ENCODE measurements at places on chromosomes 6 and 20.
A peak's percentile ranks its signal among the peaks of the same experiment; 100 is the strongest.

- no peaks in the 10 kb centered on the region for H3K27me3 ChIP-seq
- H3K27ac ChIP-seq, result peak overlapping the region; percentile 71
- no peak for DNase-seq
- H3K4me1 ChIP-seq, result peaks cover 8% of the 10 kb centered on the region
Measured at GRCh38 chr20:34075647-34076046, 36.4 kb downstream of the EIF2S2 start.

GRCh38 chr20:53706466-53707370, 113.1 kb upstream of the ZNF217 start:
- peaks cover 55% of the 10 kb centered on the region for H3K4me1 ChIP-seq
- DNase-seq, result no peak
- H3K4me3 ChIP-seq, result peak overlapping the region; percentile 82
- H3K36me3 ChIP-seq, result no peaks in the 10 kb centered on the region

DNA sequence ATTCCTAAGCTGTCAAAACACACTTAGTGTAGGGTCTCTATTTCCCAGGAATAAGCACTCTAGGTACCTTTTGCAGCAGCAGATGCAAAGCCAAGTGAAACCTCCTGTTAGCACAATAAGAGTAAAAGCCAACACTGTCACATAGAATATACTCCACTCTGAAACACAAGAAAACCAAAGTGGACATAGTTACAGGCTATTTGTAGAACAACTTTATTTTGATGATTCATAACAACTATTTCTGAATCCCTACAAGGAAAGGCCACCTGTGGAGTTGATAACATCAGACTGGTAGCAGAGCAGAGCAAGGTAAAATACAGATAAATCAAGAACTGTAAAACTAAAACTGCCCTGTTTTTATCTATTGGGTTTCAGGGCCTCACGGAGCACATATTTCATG, 59.7 kb downstream of the ALDH5A1 start:
- no peaks in the 10 kb centered on the region for H3K36me3 ChIP-seq
- no peak overlapping the region for H3K4me3 ChIP-seq
- no peak for DNase-seq
- H3K4me1 ChIP-seq, result no peaks in the 10 kb centered on the region
- H3K27ac ChIP-seq, result no peak overlapping the region
- H3K27me3 ChIP-seq, result peaks cover 4% of the 10 kb centered on the region

DNA sequence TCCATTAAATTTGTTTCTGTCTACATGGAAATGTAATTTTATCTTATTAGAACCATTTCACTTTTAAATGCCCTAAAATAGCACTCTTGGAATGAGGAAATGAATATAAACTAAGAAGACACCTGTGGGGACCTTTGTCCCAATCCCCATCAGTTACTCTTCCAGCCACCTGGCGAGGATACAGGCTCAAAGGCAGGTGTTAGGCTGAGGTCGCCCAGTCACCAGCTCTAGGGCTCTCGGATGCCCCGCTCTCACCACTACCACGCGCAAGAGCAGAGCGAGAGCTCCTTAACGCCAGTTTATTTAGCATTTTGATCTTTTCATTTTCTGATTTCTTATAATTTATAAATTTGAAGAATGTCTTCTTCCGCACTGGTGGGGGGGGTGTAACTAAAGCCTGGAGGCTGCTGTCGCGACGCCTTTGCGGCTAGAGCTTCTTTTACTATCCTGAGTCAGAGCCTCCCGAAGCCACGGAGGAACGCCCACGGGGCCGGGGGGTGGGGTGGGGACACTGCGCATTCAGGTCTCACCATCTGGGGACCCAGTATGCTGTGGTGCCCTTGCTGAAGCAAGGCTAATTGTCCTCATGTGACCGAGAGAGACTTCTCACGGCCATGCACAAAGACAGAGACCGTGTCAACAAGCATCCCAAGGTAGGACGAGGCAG, 38.7 kb upstream of the AFDN start:
- H3K27me3 ChIP-seq, result peaks cover 25% of the 10 kb centered on the region
- no peaks in the 10 kb centered on the region for H3K4me1 ChIP-seq
- H3K4me3 ChIP-seq, result no peak overlapping the region
- H3K27ac ChIP-seq, result no peak overlapping the region
- no peak for DNase-seq
- no peaks in the 10 kb centered on the region for H3K36me3 ChIP-seq

DNA sequence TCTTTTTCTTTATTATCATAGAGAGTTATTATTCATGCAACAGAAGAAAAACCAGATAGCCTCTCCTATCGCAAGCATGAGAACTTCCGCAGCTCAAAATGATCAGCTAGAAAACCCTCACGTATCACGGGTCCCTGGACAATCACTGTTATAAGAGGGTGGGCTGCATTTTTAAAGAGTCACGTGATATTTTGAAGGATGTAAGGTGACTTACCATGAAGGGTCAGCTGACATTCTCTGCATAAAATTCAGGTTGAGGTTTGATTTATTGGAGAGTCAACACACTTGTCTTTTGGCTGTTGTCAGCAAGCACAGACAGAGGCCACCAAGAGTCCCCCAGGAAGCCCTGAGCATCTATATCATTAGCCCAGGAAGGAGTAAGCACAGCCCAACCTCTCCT, 39.5 kb downstream of the ID4 start:
- no peak for DNase-seq
- H3K4me1 ChIP-seq, result no peaks in the 10 kb centered on the region

DNA sequence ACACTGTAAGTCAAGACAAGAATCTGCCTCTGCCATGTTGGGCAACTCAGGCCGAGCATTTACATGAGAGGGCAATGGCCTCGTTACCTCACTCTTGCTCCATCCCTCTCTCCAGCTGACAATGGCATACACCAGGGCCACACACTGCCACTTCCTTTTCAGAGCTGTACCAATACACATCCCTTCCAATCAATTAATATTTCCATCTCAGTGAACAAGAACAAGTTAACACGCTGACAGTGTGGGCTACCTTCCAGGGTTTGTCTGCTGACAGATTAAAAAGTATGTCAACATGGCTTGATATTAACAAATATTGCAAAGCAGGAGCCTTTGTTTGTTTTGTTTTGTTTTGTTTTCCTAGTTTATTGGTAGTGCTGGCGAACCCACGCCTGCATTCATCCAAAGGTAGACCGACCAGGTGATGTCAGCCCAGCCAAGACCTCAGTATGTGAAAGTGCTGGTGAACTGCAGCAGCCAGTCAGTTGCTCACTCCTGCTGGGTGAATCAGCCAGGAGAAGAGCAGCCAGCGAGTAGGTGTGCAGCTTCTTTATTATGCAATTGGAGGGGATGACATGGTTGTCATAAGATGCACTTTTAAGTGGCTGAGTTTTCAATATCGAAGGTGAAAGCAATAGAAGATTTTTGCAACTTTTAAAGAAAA, 487.3 kb upstream of the JARID2 start:
- H3K4me3 ChIP-seq, result no peak overlapping the region
- H3K27ac ChIP-seq, result no peak overlapping the region
- H3K27me3 ChIP-seq, result no peaks in the 10 kb centered on the region
- no peaks in the 10 kb centered on the region for H3K4me1 ChIP-seq
- no peak for DNase-seq

GRCh38 chr6:107185391-107185970, 70.2 kb upstream of the BEND3 start:
- H3K4me1 ChIP-seq, result no peaks in the 10 kb centered on the region
- no peak overlapping the region for H3K27ac ChIP-seq
- no peak for DNase-seq
- H3K4me3 ChIP-seq, result no peak overlapping the region
- no peaks in the 10 kb centered on the region for H3K27me3 ChIP-seq

DNA sequence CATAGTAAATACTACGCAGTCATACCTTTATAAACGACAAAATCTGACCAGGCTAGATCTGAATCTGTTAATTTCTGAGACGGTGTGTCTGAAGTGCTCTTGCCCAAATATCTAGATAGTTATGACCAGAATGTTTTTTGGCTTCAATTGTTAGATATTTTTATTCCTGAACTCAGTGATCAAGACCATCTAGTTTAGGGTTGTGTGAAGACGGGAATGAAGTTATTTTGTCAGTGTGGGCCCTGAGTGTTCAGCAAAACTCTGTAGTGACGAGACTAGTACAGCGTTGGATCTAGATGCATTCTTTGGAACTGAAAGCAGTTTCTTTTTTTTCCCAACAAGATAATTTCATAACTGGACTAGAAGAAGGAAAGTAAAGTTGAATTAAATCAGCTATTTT, 3.1 kb downstream of the STXBP5 start:
- H3K4me3 ChIP-seq, result peak overlapping the region; percentile 1
- DNase-seq, result no peak
- H3K27me3 ChIP-seq, result no peaks in the 10 kb centered on the region
- H3K4me1 ChIP-seq, result peaks cover 48% of the 10 kb centered on the region

DNA sequence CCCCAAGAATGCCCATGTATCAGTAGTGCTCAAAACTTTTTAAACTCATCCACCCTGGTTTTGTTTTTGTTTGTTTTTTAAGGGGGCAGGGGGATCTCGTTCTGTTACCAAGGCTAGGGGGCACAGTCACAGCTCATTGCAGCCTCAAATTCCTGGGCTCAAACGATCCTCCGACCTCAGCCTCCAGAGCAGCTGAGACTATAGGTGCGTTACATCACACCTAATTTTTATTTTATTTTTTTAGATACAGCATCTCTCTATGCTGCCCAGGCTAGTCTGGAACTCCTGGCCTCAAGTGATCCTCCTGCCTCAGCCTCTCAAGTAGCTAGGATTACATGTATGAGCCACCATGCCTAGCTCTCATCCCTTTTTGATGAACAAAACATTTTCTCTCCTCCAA, 11.2 kb downstream of the PHIP start:
- peaks cover 21% of the 10 kb centered on the region for H3K4me1 ChIP-seq
- H3K27ac ChIP-seq, result no peak overlapping the region
- H3K27me3 ChIP-seq, result no peaks in the 10 kb centered on the region
- H3K4me3 ChIP-seq, result no peak overlapping the region
- no peaks in the 10 kb centered on the region for H3K36me3 ChIP-seq

DNA sequence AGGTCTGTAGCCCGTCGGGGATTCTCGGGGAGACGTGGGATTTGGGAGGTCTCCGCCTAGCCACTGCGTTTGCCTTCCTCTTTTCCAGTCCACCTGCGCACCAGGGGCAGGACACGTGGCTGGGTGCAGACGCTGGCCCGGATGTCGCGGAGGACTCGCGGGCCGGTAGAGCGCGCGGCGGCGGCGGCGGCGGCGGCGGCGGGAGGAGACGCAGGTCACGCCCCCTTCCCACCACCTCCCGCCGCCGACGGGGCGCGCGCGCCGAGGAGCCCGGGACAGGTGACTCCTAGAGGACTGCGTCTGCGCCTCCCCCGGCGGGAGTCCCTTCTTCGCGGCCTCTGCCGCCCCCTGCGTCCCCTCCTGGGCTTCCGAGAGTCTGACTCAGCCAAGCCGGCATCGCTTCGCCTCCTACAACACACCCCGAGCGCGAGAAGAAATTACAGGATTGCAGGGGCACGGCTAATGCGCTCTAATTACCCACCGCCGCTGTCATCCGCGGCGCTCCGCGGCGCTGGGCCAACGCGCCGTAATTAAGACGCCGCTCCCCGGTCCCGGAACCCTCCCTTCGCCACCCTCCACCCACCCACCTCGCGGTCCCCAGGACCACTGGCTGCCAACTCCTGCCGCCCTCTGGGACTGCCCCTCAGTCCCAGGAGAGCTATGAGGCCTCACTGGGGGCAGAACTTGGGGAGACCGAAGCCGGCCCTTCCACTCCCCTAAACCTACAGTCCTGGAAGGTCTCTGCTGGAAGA, 124.5 kb downstream of the MRPL14 start:
- H3K27me3 ChIP-seq, result peaks cover 62% of the 10 kb centered on the region
- peaks cover 10% of the 10 kb centered on the region for H3K4me1 ChIP-seq
- no peaks in the 10 kb centered on the region for H3K36me3 ChIP-seq

Measured in naive thymus-derived CD8-positive, alpha-beta T cell (primary cell).